CD4-positive, alpha-beta T cell treated with Interleukin-1 beta for 1 hour (primary cell): ENCODE measurements at places on chromosomes 4 and X.
A peak's percentile ranks its signal among the peaks of the same experiment; 100 is the strongest.

GRCh38 chr4:151331276-151332042 lies 6.1 kb upstream of the SH3D19 start:
- DNase-seq = no peak

- no peak for DNase-seq
These were observed 44.9 kb upstream of the PRSS48 start for GRCh38 chr4:151231915-151232595.

- no peak for DNase-seq
These were observed 77.8 kb downstream of the NPNT start for GRCh38 chr4:105972946-105973621.

DNA sequence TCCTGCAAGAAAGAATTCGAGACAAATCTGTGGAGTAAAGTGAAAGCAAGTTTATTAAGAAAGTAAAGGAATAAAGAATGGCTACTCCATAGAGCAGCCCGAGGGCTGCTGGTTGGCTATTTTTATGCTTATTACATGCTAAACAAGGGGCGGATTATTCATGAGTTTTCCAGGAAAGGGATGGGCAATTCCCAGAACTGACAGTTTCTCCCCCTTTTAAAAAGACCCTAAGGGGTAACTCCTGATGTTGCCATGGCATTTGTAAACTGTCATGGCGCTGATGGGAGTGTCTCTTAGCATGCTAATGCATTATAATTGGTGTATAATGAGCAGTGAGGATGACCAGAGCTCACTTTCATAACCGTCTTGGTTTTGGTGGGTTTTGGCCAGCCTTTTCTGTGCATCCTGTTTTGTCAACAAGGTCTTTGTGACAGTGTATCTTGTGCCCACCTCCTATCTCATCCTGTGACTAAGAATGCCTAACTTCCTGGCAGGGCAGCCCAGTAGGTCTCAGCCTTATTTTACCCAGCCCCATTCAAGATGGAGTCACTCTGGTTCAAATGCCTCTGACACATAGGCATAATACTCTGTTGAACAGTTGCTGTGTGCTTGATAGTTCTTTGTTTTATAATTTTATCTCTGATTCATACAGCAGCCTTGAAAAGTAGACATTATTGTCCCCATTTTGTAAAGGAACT lies 25.8 kb downstream of the GAB1 start:
- DNase-seq = no peak

DNA sequence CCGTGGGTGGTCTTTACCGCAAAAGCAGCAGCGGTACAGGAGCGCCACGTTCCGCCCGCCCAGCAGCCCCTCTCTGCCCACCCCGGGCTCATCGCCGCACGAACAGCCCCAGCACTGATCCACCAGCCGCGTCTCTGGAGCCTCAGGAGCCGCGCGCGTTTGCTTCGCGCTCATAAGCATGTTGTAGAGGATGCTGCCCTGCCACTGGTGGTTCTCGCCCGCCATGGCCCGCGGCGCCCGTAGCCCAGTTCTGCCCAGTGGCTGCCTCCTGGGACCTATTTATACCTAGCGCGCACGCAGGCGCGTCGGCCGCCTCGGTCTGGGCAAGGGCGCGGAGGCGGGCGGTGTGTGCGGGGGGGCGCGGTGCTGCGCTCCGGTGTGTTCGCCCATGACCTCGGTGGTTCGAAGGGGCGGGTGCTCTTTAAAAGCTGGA lies at the start of gene NR0B1:
NR0B1 (minus strand) TSS at position 252 of the 433 bp plus-strand sequence; CDS start at position 225, 27 bp downstream.
- no peak for DNase-seq

DNA sequence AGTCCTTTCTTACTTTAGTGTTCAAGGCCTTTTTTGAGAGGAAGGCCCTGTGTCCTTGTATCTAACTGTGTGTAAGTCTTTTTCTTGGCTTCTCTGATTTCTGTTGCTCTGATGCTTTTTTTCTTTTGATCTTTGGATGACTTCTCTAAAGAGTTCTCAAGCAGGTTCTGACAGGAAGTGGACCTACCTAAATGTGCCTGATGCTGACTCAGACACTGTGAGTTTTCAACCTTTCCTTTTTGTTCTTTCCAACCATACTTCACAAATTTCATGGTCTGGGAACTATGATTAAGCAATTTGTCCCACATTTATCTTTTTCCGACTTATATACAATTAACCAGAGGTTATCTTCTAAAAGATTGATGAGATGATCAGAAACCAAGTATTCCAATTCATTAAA lies 96.5 kb downstream of the SYTL5 start:
- DNase-seq = no peak

GRCh38 chr4:10182446-10183424 lies 66.1 kb upstream of the WDR1 start:
- DNase-seq = no peak

DNA sequence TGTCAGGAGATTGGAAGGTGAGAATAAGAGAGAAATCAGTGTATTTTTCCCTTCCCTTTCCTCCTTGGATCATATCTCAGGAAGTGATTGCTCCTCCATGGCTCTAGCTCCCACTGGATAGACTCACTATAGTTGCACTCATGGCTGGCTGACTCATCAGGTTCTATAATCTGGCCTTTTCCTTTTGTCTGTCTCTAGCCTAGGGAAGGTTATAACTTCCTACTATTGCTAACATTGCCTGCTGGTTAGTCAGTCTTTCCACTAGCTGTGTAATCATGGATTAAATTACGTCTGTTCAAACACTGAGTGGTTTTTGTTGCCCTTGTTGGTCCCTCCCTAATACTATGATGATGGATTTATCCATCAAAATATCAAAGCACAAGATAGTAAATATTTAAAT lies 195.5 kb upstream of the VEGFC start:
- no peak for DNase-seq

DNA sequence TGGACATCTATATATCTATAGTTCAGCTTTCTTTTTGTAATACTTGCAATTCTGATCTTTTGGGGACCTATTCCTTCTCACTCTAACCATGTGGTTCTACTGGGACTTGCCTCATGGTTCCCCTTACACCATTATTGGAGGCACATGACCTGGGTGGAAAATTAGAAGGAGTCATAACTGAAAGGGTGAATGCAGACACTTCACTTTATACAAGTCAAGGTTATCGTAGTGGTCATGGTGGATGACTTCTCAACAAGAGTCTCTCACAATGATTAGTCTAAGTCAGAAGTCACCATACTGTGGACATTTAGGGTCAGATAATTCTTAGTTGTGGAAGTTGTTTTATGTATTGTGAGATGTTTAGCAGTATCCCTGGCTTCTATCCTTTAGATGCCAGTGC lies 10.5 kb upstream of the EIF4E start:
- DNase-seq = no peak

GRCh38 chrX:53257166-53257565 lies 24.2 kb downstream of the IQSEC2 start:
- DNase-seq = no peak

DNA sequence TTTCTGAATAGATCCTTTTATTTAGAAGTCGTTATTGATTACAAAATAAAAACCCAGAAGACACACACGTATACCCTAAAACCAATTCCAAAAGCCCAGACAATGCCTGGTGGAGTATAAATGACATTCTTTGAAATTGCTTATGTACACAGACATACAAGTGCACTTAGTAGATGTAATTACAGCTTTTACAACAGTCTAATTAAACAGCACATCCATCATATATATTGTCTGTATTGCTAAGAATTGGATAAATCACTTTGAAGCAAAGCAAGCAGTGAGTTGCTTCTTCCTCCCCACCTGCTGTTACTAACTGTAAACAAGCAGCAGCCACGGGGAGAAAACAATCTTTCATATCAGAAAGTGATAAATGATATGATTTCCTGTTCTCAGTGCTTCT lies 645.7 kb downstream of the TLL1 start:
- DNase-seq = no peak

GRCh38 chr4:88971536-88971935 lies 85.4 kb downstream of the FAM13A start:
- no peak for DNase-seq

GRCh38 chr4:7390336-7390735 lies 44.4 kb downstream of the PSAPL1 start:
- no peak for DNase-seq

- DNase-seq = no peak
These were observed 33.6 kb downstream of the GSPT2 start for GRCh38 chrX:51776851-51777250.

DNA sequence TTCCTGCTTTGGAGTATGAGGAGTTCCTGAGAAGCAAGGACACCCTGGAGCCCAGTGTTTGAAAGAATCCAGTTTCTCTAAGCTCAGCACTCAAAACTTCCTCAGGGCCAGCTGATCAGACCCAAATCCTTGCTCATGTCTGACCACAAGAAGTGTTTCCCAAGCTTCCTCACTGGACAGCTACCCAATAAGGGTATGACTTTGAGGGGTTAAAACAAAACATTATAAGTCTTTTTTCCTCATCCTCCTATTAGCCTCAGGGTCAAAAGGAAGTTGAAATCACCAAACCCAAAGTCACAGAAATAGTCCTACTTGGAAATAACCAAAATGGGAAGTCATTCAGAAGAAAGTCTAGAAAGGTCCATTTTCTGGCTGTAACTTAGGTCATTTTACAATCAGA lies 13.7 kb downstream of the ZBTB33 start:
- no peak for DNase-seq

DNA sequence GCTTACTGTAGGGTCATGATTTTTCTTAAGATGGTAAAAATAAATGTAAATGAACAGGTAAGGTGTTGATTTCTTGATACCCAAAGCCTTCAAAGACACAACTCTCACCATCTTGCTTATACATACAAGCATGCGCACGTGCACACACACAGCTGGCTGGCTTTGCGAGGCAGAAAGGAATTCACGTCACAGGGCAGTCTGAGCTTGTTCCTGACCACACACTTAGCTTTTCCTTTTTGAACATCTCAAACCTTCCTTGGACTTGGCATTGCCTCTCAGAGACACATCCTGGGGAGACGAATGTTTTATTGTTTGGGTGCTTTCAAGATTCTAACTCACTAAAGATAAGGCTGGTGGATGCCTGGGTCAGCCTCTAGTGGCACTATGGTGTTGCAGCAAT lies 175.0 kb downstream of the NHS start:
- DNase-seq = no peak

- no peak for DNase-seq
These were observed 89.4 kb downstream of the GABRB1 start for GRCh38 chr4:47120783-47121182.

- DNase-seq = peak; percentile 52
These were observed 11.3 kb downstream of the PNCK start for GRCh38 chrX:153662266-153662665.

DNA sequence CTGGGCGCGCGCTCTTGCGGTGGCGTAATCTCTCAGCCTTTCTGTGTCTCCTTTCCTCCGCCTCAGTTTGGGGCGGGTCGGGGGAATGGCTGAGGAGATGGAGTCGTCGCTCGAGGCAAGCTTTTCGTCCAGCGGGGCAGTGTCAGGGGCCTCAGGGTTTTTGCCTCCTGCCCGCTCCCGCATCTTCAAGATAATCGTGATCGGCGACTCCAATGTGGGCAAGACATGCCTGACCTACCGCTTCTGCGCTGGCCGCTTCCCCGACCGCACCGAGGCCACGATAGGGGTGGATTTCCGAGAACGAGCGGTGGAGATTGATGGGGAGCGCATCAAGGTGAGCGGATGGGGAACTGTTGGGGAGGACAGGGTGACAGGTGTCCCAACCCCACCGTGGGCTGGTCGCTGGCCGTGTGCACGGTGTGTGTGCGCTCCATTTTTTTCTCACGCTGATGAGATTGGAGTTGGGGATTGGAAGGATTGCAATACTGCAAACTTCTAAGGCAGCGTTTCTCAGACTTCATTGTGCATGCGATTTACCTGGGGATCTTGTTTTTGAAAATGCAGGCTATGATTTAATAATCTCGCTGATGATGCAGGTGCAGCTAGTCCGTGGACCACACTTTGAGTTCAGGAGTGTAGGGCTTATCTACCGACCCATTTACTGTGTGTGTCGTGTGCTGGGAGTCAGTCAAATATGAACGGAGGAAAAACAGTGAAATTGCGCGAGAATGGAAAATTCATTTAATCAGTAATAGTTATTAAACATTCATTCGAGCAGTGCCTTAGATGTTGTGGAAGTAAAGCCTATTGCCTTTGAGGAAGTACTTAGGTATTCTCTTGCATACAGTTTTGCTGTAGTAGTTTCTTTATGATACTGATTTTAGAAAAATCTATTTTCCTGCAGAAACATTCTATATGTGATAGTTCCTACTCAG lies at the start of gene RAB33B:
RAB33B (plus strand) TSS at position 11 of the 935 bp plus-strand sequence; CDS start at position 86, 75 bp downstream.
- no peak for DNase-seq

GRCh38 chr4:31545755-31546154 lies 825.6 kb downstream of the PCDH7 start:
- DNase-seq = no peak

DNA sequence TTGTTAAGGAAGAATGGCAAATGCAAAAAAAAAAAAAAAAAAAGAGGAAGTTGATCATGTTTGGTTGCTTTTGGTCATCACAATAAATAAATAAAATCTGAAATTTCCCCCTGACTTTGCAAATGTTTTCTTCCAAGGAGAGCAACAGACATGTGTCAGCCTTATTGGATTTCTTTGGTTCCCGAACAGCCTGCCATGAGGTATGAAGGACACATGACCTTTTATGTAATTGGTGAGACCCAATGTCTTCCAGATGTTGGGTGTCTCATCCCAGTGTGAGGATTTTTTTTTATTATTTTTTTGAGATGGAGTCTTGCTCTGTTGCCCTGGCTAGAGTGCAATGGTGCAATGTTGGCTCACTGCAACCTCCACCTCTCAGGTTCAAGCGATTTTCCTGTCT lies 24.6 kb upstream of the CD99 start:
- DNase-seq = no peak

DNA sequence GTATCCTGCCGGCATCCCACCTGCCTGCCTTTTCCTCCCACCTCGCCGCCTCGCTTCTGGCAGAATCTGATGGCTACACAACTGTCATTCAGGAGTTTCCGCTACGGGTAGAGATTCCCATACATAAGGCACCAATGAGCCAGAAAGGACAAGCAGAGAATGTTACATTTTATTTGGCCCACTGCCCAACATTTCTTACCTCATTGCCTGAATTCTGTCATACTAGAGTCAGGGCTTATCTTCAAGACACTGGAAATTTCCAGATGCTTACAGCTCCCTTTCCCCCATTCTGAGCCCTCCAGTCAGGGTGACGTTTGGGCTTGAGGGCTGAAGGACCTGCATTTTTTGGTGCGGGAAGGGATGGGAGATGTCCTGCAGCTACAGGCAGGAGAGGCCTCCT lies 113.0 kb downstream of the NHS start:
- no peak for DNase-seq
